Prostate gland (tissue), 2 donors: ENCODE measurements at places on chromosomes 3 and 15. TPM values are rescaled to one million over a fixed set of nuclear protein-coding genes. Genes with fewer than 3 reads are reported as not detected.
A peak's percentile ranks its signal among the peaks of the same experiment; 100 is the strongest.

- no peak for DNase-seq
- no peak overlapping the region for H3K27ac ChIP-seq
- no peaks in the 10 kb centered on the region for H3K36me3 ChIP-seq
- H3K4me1 ChIP-seq, result no peaks in the 10 kb centered on the region
- no peak overlapping the region for H3K4me3 ChIP-seq
- no peaks in the 10 kb centered on the region for H3K27me3 ChIP-seq
Observed at GRCh38 chr3:150691414-150692040, 12.2 kb downstream of the ERICH6 start.

DNA sequence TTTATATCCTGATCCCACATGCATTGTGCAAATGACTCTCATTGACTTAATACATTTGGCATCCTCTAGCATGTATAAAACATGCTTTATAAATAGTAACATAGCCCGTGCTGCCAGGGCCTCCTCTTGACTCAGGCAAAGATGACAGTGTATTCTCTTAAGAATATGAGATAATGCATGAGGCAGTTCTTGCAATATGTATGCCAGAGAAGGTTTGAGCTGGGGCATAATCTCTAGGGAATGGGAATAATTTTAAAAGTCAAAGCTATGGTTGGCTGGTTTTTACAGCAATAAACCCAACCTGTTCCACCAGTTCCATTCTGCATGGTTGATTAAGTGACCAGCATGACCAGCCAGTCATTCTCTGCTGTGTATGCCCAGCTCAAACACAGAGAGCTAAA, 179.0 kb upstream of the PFN2 start:
- no peaks in the 10 kb centered on the region for H3K27me3 ChIP-seq
- H3K4me1 ChIP-seq, result no peaks in the 10 kb centered on the region
- H3K36me3 ChIP-seq, result no peaks in the 10 kb centered on the region
- no peak overlapping the region for H3K4me3 ChIP-seq
- peak; percentile 66 for DNase-seq
- peak overlapping the region; percentile 39 for H3K27ac ChIP-seq

DNA sequence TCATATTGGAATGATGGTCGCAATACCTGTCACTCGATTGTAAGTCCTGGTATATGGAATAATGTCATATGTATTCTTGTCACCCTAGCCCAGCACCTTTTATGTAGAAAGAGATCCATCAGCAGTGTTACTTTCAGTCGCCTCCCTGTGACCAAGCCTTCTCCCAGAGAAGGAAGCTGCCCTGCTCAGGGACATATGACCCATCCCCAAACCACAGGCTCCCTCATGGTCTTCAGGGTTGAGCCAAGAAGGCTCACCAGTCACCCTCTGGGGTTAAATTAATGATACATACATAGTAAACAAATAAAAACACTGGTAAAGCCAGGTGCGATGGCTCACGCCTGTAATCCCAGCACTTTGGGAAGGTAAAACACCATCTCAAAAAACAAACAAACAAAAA, 4.6 kb upstream of the MFGE8 start:
- DNase-seq, result no peak
- no peaks in the 10 kb centered on the region for H3K36me3 ChIP-seq
- no peak overlapping the region for H3K27ac ChIP-seq
- H3K4me1 ChIP-seq, result no peaks in the 10 kb centered on the region
- H3K27me3 ChIP-seq, result peaks cover 2% of the 10 kb centered on the region

CDHR4 gene
- total RNA-seq, result not detected

C15orf39 gene
- total RNA-seq, result 17.9 TPM

GADL1 gene
- total RNA-seq, result not detected

DNA sequence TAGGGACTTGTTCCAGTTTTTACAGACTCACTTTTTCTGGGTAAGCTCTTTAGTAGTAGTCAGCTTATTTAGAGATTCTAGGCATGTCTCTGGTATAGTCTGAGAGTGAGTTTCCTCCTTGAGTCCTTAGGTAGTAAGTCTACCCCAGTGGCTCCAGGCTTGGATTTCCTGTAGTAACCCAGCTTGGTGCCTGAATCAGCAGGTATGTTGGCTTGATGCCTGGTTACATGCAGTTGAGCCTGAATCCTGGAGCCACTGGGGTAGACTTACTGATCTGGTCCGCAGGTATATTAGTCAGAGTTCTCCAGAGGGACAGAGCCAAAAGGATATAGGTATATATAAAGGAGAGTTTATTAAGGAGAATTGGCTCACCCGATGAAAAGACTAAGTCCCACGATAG, 85.8 kb upstream of the RBMS3 start:
- no peaks in the 10 kb centered on the region for H3K27me3 ChIP-seq
- no peaks in the 10 kb centered on the region for H3K36me3 ChIP-seq

DNA sequence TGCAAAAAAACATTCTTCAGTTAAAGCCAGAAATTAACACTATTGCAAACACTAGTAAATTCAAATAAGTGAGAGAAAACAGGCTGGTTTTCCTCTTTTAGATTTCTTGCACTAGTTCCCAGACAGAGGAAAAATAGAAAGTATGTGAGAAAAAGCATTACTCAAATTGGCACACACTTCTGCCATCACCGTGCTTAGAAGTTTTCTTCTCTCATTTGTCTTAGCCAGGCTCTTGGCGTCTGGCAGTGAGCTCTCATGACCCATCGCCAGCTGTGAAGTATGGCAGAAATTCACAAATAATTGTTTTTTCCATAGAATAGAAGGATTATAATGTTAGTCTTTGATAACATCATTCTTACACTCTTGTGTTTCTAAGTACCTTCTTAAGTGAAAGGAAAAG, 515.9 kb downstream of the GBE1 start:
- H3K27ac ChIP-seq, result no peak overlapping the region
- no peaks in the 10 kb centered on the region for H3K36me3 ChIP-seq
- no peaks in the 10 kb centered on the region for H3K27me3 ChIP-seq

DNA sequence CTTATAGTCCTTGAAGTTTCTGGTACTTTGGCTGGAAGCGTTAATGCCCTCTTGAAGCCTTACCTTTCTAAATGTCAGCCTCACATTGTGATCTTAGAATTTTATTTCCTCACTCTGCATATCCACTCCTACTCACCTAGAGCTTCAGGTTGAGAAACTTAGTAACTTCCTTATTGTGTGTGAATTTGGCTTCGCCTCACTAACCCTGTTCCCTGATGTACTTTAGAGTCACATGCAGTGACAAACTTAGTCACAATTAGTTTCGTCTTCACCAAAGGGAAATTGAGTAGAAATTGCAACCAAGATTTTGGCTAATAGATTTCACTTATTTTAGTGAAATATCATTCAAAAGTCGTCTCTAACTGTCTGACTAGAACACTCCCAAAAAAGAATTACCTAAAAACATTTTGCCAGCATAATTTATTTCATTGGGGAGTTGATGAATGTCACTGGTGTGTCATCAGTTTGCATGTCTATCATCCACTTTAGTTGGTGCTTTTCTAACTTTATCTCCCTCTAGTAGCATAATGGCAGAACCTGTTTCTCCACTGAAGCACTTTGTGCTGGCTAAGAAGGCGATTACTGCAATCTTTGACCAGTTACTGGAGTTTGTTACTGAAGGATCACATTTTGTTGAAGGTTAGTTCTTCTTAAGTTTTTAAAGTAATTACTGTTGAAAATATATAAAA, 960 bp downstream of the MFN1 start:
- no peaks in the 10 kb centered on the region for H3K4me1 ChIP-seq
- DNase-seq, result no peak
- H3K4me3 ChIP-seq, result peak overlapping the region; percentile 82
- H3K36me3 ChIP-seq, result no peaks in the 10 kb centered on the region

DNA sequence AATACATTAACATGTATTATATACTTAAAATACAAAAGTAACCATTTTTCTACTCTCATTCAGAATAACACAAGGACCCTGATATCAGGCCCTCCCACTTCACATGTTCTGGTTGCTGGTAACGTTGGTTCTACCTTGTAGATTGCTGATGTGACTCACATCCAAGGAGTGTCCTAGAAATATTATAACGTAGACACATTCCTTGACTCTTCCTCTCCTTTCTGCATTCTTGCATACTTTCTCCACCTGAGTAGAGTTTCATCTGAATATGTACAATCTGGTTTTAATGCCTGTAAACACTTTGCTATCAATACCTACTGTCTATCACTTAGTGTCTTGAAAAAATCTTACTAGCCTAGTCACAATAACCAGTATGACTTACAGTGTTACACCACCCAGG, 35.0 kb upstream of the NEDD4 start:
- H3K4me3 ChIP-seq, result no peak overlapping the region
- H3K4me1 ChIP-seq, result no peaks in the 10 kb centered on the region
- H3K27ac ChIP-seq, result no peak overlapping the region

GRCh38 chr15:80665151-80665550, 30.0 kb upstream of the ABHD17C start:
- DNase-seq, result no peak
- H3K4me3 ChIP-seq, result no peak overlapping the region
- H3K27me3 ChIP-seq, result no peaks in the 10 kb centered on the region
- no peak overlapping the region for H3K27ac ChIP-seq
- no peaks in the 10 kb centered on the region for H3K36me3 ChIP-seq

- H3K27me3 ChIP-seq, result no peaks in the 10 kb centered on the region
- H3K4me3 ChIP-seq, result no peak overlapping the region
- H3K4me1 ChIP-seq, result no peaks in the 10 kb centered on the region
- no peak overlapping the region for H3K27ac ChIP-seq
- DNase-seq, result no peak
Observed at GRCh38 chr3:100317912-100318311, 16.6 kb upstream of the NIT2 start.

ATP13A5 gene
- not detected for total RNA-seq

DNA sequence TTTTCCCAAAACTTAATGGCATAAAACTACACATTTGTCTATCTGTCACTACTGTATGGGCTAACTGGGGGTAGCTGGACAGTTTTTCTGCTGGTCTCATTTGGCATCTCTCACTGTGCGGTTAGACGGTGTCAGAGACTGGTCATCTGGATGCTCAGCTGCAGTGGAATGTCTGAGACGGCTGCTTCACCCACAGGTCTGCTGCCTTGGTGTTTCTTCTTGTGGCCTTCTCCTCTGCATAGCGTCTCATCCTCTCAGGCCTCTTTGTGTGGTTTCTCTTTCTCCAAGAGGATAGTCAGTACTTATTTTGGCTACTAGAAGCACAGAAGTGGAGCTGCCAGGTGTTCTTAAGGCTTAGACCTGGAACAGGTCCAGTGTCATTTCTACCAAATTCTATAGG, 35.9 kb upstream of the GOLGA6L9 start:
- H3K4me1 ChIP-seq, result no peaks in the 10 kb centered on the region
- no peaks in the 10 kb centered on the region for H3K36me3 ChIP-seq
- H3K27ac ChIP-seq, result no peak overlapping the region
- H3K27me3 ChIP-seq, result no peaks in the 10 kb centered on the region
- no peak for DNase-seq

TM6SF1 gene
- 1.3 TPM for total RNA-seq

KLHL40 gene
- 2.9 TPM for total RNA-seq

DNA sequence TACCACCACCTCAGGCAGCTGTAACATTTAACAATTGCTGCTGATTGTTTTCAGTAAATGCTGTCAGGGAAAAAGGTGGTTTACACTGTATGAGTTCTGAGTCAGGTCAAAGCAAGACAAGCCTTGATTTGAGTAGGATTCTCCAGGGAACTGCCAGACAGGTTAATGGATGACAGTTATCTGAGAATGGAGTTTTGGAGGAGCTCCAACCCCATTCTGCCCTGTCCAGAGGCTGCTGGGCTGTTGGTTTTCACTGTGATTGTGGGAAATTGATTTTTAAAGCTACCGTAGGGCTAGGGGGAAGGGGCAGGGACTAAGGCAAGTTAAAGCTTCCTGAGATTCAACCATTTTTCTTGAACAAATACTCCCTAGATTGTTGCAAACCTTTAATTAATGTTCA, 39.9 kb downstream of the TICRR start:
- H3K27me3 ChIP-seq, result no peaks in the 10 kb centered on the region
- no peak overlapping the region for H3K27ac ChIP-seq
- DNase-seq, result no peak
- no peaks in the 10 kb centered on the region for H3K36me3 ChIP-seq
- H3K4me1 ChIP-seq, result no peaks in the 10 kb centered on the region

GRCh38 chr3:108462899-108463298, 47.5 kb downstream of the MYH15 start:
- no peaks in the 10 kb centered on the region for H3K27me3 ChIP-seq
- H3K36me3 ChIP-seq, result no peaks in the 10 kb centered on the region
- H3K4me1 ChIP-seq, result no peaks in the 10 kb centered on the region

DNA sequence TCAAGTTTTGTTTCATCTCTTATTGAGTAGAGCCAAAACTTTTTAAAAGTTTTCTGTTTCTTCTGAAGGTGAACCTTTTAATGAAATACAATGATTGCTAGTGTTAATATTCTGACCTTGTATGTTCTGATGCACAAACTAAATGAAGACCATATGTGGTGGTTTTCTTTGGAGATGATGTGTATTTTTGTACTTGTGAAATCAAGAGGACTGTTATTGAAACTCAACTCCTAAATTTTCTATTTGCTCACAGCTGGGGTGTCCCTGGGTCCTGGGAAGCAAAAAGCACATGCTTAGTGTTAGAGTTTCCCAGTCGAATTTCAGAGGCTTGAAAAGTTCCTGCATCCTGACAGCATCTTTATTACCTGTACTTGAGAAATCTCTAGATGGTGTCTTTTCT, 1185.8 kb upstream of the ALCAM start:
- no peaks in the 10 kb centered on the region for H3K4me1 ChIP-seq
- DNase-seq, result no peak

DNA sequence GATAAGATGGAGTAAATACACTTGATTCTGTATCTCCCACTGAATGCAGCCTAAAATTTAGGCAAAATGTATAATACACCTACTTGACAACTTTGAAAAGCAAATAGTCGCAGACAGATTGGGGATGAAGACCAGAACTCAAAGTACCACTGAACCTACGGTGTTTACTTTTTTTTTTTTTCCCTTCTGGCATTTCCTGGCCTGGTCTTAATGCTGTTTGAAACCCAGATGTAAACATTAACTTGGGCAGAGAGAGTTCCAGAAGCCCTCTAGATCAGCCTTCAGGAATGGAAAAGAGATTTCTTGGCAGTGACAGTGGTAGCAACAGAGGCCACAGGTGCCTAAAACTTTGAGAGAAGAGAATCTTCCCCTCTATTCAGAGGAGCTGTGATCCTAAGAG, 27.8 kb downstream of the ALPK3 start:
- no peaks in the 10 kb centered on the region for H3K27me3 ChIP-seq
- H3K27ac ChIP-seq, result peak overlapping the region; percentile 36
- no peak overlapping the region for H3K4me3 ChIP-seq
- no peaks in the 10 kb centered on the region for H3K4me1 ChIP-seq
- no peaks in the 10 kb centered on the region for H3K36me3 ChIP-seq

LMOD3 gene
- not detected for total RNA-seq

PROK2 gene
- 2.3 TPM for total RNA-seq
